ENCODE measurements at places on chromosomes 7 and 10. TPM values are rescaled to one million over a fixed set of nuclear protein-coding genes. Genes with fewer than 3 reads are reported as not detected.

TCAF2 gene
- 1.3 TPM for total RNA-seq

SLC26A5 gene
- 0.15 TPM for total RNA-seq

DNA sequence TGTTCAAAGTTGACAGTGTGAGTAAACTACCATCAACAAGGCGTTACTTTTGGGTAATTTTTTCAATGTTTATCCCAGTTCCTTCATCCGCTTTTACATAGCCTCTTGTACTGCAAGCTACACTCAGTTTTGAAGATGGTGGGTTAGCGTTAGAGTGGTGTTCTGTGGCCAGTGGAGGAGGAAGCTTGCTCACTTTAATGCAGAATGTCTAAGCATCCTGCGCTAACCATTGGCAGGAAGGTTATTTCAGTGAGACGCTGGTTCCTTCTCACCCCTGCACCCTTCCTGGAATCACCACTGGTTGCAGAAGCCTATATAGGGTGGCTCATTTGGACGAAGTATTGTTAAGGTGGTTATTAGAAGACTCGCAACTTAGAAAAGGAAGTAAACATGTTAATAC, 159.1 kb downstream of the CELF2 start:
- no peaks in the 10 kb centered on the region for H3K4me1 ChIP-seq
- peaks cover 10% of the 10 kb centered on the region for H3K27me3 ChIP-seq
- H3K4me3 ChIP-seq = no peak overlapping the region
- no peak overlapping the region for H3K27ac ChIP-seq
- no peak for DNase-seq

GRCh38 chr7:135757719-135758411, 9.3 kb upstream of the FAM180A start:
- no peaks in the 10 kb centered on the region for H3K36me3 ChIP-seq
- H3K27me3 ChIP-seq = no peaks in the 10 kb centered on the region
- H3K4me3 ChIP-seq = no peak overlapping the region
- H3K4me1 ChIP-seq = peaks cover 5% of the 10 kb centered on the region
- H3K27ac ChIP-seq = no peak overlapping the region

- H3K27me3 ChIP-seq = no peaks in the 10 kb centered on the region
- H3K4me3 ChIP-seq = no peak overlapping the region
- DNase-seq = no peak
- no peaks in the 10 kb centered on the region for H3K36me3 ChIP-seq
- no peak overlapping the region for H3K27ac ChIP-seq
- peaks cover 5% of the 10 kb centered on the region for H3K4me1 ChIP-seq
Measured at GRCh38 chr10:103597003-103597402, 103.5 kb downstream of the NEURL1 start.

- no peaks in the 10 kb centered on the region for H3K36me3 ChIP-seq
- no peak for DNase-seq
- no peaks in the 10 kb centered on the region for H3K27me3 ChIP-seq
- peak overlapping the region; percentile 67 for H3K27ac ChIP-seq
- H3K4me1 ChIP-seq = peaks cover 3% of the 10 kb centered on the region
- no peak overlapping the region for H3K4me3 ChIP-seq
Measured at GRCh38 chr7:1446620-1447032, 12.6 kb downstream of the MICALL2 start.

- H3K4me3 ChIP-seq = no peak overlapping the region
- DNase-seq = no peak
- no peak overlapping the region for H3K27ac ChIP-seq
Measured at GRCh38 chr10:77862595-77862994, 64.0 kb downstream of the DLG5 start.

NEURL1 gene
- 1.4 TPM for total RNA-seq

DNA sequence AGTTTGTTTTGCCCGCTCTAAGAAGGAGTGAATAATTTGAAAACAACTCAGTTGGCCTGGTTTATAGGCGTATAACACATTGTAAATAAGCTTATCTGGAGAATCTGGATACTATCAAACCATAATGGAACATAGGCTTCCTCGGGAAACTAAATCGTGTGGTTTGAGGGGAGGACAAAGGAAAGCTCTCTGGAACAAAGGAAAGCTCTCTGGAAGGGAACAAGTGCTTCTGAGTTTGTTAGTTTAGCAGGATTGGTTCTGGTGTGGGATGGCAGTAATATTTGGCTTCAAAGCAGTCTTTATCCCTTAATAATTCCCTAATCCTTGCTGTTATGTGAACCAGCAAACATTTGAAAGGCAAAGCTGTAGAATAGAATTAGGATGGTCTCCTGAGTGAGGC, 15.0 kb upstream of the SLK start:
- no peak overlapping the region for H3K4me3 ChIP-seq
- no peaks in the 10 kb centered on the region for H3K27me3 ChIP-seq
- no peaks in the 10 kb centered on the region for H3K36me3 ChIP-seq
- no peaks in the 10 kb centered on the region for H3K4me1 ChIP-seq
- no peak for DNase-seq
- no peak overlapping the region for H3K27ac ChIP-seq

DNA sequence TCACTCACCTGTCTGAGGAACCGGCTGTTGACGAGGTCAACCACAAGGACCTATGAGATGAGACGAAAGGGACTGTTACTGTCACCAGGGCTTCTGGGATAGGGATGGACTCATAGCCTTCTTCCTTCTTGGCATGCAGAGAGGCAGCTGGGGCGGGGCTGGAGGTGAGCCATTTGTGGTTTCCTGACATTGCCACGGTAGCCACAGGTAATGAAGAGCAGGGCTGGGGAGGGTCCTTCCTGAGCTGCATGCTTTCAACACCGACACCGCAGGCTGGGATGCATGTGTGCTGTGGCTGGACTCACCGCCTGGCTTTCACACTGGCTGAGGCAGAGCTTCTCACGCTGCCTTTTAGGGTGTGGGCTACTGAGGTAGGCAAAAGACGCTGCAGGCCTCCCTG, 46.4 kb upstream of the MKRN1 start:
- no peaks in the 10 kb centered on the region for H3K36me3 ChIP-seq
- no peaks in the 10 kb centered on the region for H3K27me3 ChIP-seq
- no peak for DNase-seq
- no peak overlapping the region for H3K4me3 ChIP-seq
- H3K4me1 ChIP-seq = peaks cover 5% of the 10 kb centered on the region

DNA sequence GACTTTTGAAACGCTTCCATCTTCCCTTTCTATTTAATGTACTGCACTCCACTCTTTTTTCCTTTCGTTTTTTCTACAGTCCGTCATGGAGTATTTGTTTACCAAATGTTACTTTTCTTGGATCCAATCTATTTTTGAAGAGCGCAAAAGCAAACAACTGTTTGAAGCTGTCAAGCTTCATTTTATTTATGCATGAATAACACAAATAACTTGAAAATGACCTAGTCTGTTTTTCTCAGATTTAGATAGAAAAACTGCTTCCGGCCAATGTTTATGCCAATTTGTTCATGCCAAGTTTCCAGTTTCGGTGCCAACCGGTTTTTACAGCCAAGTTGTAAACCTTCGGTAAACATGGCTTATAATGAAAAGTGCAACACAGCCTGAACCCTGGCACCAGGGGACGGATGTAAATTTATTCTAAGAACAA, 150.9 kb upstream of the KLF6 start:
- H3K4me1 ChIP-seq = no peaks in the 10 kb centered on the region
- no peaks in the 10 kb centered on the region for H3K27me3 ChIP-seq
- H3K36me3 ChIP-seq = no peaks in the 10 kb centered on the region
- no peak for DNase-seq
- H3K27ac ChIP-seq = no peak overlapping the region
- H3K4me3 ChIP-seq = no peak overlapping the region
